ENCODE measurements at places on chromosomes 6 and 20. TPM values are rescaled to one million over a fixed set of nuclear protein-coding genes. Genes with fewer than 3 reads are reported as not detected.

RCAN2 gene
- total RNA-seq, result 57.5 TPM

DNA sequence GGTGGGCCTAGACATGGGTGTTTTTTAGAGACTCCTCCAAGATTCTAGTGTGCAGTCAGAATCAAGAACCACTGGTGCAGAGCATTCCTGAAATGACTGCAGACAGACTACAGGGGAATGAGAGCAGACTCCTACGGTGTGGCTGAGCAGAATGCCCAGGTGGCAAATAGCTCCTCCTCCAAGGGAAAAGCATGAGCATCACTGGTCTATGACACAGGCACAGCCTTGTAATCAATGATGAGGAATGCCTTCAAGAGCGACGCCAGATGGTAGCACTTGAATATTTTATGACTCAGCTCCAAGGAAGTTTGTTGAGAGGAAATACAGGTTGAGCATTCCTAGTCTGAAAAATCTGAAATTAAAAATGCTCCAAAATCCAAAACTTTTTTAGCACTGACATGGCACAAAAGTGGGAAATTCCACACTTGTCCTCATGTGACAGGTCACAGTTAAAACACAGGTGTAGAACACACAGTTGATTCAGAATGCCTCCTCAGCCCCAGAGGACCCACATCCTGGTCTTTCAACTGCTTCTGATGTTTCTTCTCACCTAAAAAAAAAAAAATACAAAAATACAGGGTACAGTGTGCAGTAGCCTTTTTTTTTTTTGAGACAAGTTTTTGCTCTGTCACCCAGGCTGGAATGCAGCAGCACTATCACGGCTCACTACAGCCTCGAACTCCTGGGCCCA is 10.6 kb upstream of the FAM8A1 start:
- no peaks in the 10 kb centered on the region for H3K27me3 ChIP-seq
- no peak for DNase-seq
- no peak overlapping the region for H3K27ac ChIP-seq
- H3K4me1 ChIP-seq, result no peaks in the 10 kb centered on the region
- no peaks in the 10 kb centered on the region for H3K36me3 ChIP-seq

DNA sequence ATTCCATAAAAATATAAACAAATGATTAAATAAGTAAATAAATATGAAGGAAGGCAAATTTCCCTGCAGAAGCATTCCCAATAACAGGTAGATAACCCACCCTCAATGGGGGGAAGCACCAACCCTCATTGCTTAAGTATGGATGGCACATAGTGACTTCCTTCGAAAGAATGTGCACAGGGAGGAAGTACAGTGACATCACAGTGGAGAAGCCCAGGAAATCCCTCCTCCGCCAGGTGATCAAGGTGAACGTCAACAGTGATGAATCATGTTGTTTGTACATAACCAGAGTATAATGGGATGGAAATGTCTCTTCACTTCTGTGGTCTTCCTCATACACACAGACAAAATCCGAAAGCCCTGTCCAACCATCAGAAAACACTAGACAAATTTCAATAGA is 267.9 kb downstream of the THBS2 start:
- no peaks in the 10 kb centered on the region for H3K27me3 ChIP-seq
- H3K27ac ChIP-seq, result no peak overlapping the region
- H3K4me1 ChIP-seq, result no peaks in the 10 kb centered on the region
- H3K4me3 ChIP-seq, result no peak overlapping the region
- DNase-seq, result no peak

DNA sequence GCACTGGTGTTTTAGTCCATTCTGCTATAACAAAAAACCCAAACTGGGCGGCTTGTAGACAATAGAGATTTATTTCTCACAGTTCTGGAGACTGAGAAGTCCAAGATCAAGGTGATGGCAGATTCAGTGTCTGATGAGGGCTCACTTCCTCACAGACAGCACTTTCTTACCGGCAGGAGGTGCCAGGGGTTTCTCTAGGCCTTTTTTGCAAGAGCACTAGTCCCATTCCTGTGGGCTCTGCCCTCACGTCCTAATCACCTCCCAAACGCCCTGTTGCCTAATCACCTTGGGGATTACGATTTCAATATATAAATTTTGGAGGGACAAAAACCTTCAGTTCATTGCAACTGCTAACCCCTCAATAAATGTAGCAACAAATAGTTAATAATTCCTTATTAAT is 140.0 kb upstream of the SGK1 start:
- H3K4me3 ChIP-seq, result no peak overlapping the region
- DNase-seq, result no peak
- H3K36me3 ChIP-seq, result no peaks in the 10 kb centered on the region
- H3K27ac ChIP-seq, result no peak overlapping the region
- H3K27me3 ChIP-seq, result no peaks in the 10 kb centered on the region

GRCh38 chr6:161415302-161415855 is 141.5 kb upstream of the AGPAT4 start:
- peaks cover 39% of the 10 kb centered on the region for H3K4me1 ChIP-seq
- H3K27ac ChIP-seq, result no peak overlapping the region
- H3K27me3 ChIP-seq, result no peaks in the 10 kb centered on the region
- DNase-seq, result no peak
- H3K4me3 ChIP-seq, result no peak overlapping the region

- peak; percentile 80 for DNase-seq
- H3K4me3 ChIP-seq, result peak overlapping the region; percentile 39
- peaks cover 3% of the 10 kb centered on the region for H3K4me1 ChIP-seq
- no peaks in the 10 kb centered on the region for H3K27me3 ChIP-seq
- peak overlapping the region; percentile 54 for H3K27ac ChIP-seq
These were observed 564.3 kb downstream of the LMBRD1 start for GRCh38 chr6:69232496-69232895.
